ENCODE measurements at places on chromosomes 5 and 9.

GRCh38 chr5:121937762-121938161 is 24.0 kb upstream of the SRFBP1 start:
- no peak for DNase-seq

DNA sequence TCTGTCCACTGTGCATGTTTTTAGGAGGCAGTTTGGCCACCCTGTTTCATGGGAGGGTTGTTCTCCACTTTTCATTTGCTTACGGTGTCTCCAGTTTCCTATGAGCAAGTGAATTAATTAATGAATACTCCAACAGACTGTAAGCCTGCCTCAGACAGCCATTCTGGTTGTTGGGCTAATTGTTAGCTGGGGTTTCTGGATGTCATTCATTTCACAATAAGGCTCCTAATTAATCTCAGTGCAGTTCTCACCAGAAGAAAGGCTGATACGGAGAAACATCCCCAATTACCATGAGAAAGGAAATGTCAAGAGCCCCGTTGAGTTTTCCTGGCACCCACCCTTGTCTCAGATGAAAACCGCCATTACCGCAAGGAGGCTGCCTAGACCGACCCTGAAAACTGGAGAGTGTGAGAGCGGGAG is 75.8 kb downstream of the MAP1B start:
- DNase-seq = no peak

- peak; percentile 36 for DNase-seq
Measured at GRCh38 chr5:75053304-75054133, 1.2 kb upstream of the GCNT4 start.

DNA sequence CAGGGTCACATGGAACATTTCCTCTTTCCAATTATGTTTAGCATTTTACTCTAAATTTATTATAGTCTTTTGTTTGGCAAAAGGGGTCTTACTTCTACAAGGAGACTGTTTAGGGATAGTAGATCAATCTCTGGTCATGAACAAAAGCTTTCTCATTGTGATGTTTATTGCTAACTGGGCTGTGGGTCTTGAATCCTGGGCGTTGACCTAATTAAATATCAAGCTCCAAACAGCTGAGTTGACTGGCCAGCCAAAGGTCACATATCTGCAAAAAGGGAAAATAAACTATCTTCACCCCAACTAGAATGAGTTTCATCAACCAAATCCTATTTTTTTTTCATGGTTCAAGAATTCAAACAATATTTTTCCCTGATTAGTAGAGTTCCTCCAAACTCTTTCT is 245.4 kb upstream of the TUT7 start:
- DNase-seq = no peak

GRCh38 chr5:170551622-170552021 is 47.8 kb downstream of the KCNIP1 start:
- DNase-seq = no peak

GRCh38 chr5:34555699-34556508 is 100.2 kb upstream of the RAI14 start:
- no peak for DNase-seq

GRCh38 chr5:55205001-55205400 is 22.1 kb downstream of the MCIDAS start:
- DNase-seq = no peak

DNA sequence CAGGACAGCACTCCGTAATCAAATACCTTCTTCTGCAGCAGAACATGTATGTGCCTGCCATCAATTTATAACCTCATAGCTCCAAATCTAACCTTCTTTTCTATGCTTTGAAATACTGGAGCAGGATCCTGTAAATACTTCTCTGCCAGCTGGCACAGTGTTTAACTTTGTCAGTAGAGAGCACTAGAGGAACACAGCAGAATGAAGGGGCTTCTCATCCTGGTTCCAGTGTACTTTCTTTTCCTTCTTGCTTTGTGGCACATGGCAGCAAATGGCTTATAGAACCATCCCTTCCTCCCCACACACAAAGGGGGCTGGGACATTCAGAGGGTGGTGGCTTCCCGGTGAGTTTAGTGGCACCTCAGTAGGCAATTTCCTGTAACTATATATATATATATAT is 3.8 kb upstream of the FBXW11 start:
- no peak for DNase-seq

DNA sequence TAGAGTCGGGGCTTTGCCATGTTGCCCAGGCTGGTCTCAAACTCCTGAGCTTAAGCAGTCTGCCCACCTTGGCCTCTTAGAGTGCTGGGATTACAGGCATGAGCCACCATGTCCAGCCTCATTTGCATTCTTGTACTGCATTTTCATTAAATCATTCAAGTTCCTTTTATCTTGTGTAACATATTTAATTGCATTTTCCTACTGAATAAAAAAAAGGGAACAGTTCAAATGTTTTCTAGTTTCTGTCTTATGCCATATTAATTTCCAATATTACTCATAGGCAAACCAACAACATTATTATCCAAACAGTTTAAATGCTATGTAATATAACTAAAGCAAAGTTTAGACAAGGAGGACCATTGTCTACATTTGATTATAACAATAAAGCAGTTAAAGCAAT is 6.1 kb downstream of the SLC31A1 start:
- no peak for DNase-seq

DNA sequence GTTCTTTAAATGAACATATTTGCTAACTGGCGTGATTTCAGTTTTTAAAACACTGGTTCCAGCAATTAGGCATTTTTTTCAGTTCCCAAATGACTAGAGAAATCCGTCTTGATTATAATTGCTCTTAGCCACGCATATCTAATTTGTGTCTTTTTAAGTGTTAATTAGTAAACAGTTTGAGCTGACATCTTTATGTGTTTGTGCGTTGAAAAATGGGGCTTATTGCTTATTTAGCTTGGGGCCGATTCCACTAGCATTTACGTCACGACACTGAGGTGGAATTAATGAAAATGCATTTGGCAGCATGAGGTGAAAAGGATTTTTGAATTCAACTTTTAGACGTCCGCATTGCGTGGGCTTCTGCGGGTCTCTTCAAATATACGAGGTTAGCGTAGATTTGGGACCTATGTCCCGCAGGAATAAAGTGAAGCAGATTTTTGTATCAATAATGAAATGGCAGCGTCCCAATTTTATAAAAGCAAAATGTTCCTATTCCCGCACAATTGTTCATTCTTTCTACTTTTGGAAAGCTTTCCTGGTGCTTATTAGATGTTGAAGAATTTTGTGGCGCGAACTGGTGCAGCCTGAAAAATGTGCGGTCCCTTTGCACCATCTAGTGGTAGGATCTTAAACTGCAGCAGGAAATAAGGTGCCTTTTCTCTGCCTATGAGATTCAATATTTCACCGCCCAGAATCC is 122.7 kb upstream of the LMX1B start:
- DNase-seq = peak; percentile 73

DNA sequence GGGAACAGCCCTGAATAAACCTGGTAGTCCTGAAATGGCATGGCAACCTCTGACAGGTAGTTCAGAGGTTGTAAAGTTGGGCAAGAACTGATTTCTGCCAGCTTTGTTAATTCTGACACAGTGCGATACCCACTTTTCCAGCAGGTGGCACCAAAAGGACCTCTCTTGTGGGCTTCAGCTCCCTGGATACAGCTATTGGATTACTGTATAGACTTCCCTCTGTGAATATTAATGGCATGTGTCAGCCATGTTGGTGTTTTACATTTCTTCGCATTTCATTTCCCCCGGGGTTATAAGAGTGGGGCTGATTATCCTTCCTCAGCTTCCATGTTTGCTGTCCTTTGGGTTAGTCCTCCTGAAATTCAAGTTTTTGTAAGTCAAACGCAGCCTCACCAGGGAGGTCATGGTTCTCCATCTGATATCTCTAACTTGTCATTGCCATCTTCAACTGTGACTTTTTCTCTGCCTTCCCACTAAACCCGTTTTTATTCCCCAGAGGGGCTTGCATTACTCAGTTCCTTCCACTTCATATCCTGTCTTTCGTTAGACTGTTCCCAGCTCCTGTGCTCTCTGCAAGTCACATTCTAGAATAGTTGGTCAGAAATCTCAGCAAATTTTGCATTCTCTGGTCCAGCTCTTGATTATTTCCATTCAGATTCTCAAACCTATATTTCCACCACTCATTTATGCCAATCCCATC is 135.6 kb downstream of the LIFR start:
- no peak for DNase-seq

DNA sequence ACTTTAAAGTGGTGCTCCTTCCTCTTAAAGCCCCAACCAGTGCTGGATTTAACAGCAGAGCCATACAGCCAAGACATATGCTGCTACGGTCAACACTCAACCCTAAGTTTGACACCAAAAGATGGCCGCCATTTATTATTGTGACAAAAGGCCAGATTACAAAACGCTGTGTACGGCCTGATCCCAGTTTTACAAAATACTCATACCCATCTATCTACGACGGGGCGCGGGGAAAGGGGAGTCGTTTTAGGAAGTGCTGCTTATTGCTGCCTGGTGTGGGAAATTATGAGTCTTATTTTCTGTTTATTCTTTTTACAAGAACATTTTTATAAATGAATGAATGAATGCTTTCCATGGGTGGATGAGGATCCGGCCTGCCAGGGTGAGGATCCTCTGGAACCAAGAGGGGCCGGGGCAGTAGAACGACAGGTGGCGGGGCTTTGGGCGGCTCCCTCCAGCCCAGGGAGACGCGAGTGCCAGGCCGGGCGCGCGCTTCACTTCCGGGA is 457 bp upstream of the IDNK start:
- no peak for DNase-seq

- DNase-seq = no peak
Measured at GRCh38 chr9:35702696-35703095, 13.0 kb upstream of the TPM2 start.

DNA sequence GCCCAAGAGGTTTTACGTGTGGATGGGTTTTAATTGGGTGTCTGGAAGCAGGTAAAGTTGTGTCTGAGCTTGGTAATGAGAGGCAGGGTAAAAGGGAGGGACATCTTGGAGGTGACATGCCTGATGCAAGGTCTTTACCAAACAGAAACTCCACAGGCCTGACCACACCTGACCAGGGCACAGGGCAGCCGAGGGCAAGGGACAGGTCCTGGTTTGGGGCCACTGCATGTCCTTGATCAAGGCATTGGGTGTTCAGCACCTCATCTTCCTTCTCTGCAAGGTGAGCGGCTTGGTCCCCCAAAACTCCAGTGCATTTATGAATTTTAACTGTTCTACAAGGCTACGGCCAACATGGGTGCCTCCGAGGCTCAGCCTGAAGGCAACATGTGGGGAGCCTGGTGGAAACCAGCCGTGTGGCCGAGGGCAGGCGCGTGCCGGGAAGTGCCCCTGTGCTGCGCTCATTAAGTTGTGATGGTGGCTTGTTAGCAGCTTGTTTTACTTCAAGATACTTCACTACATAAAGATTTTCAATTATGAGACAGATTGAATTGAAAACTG is 30.7 kb upstream of the LPCAT1 start:
- no peak for DNase-seq

GRCh38 chr5:84014966-84015365 is 294.3 kb upstream of the HAPLN1 start:
- no peak for DNase-seq

DNA sequence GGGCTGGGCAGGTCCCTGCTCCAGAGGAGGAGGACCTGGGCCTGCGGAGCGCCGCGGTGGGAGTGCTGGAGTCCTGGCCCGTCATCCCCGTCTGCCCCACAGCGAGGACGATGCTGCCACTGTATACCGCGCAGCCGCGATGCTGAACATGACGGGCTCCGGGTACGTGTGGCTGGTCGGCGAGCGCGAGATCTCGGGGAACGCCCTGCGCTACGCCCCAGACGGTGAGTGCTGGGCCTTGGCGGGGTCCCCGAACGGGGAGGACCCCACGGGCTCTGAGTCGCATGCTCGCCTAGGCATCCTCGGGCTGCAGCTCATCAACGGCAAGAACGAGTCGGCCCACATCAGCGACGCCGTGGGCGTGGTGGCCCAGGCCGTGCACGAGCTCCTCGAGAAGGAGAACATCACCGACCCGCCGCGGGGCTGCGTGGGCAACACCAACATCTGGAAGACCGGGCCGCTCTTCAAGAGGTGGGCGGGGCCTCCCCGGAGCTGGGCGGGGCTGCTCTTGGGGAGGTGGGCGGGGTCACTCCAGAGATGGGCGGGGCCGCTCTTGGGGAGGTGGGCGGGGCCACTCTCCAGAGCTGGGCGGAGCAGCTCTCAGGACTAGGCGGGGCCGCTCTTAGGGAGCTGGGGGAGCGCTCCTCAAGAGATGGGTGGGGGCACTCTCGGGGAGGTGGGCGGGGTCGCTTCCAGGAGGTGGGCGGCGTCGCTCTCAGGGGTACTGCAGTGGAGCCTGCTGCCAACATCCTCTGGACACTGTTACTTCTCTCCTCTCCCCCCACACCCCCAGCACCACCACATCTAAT is 13.1 kb downstream of the LRRC26 start:
- DNase-seq = peak; percentile 38

DNA sequence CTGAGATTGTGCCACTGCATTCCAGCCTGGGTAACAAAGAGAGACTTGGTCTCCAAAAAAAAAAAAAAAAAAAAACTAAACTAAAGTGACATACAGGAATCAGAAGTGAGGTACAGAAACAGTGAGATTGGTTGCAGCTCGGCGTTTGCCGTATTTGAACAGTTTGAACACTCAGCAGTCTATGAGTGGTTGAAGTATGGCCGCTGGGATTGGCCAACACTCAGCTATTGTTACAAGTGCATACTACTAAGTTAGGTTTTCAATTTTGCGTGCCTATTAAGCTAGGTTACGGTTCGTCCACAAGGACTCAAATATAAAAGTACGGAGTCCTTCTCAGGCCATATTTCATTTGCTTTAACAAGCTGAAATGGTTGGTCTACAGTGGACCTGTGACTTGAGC is 3.3 kb upstream of the TSC1 start:
- no peak for DNase-seq

DNA sequence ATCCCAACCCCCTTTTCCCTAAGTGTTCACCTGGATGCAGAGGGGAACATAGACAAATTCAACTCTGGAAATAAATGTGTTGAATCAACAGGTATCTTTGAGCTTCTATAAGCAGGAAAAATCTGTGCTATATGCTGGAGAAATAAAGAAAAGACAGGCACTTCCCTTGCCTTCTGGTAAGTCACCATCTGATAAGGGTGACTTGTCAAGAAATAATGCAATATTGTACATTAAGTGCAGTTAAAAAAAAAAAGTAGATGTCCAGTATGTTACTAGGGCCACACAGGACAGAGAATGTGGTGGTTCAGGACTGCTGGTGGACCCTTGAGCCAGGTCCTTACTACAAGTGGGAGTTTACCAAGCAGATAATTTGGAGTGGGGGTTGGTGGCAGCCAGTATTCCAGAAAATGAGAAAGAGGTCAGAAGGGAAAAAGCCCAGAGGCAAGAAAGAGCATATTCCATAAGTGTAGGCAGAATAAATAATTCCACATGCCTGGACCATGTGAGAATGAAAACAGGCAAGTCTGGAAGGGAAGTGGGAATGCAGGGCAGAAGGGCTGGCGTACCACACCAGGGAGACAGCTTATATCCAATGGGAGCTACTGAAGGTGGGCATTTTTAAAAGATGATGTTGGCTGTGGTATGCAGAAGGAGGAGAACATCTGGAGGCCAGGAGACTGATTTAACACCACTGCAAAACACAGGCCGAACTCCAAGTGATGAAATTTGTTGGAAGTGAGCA is 209.9 kb downstream of the SEMA5A start:
- DNase-seq = no peak

DNA sequence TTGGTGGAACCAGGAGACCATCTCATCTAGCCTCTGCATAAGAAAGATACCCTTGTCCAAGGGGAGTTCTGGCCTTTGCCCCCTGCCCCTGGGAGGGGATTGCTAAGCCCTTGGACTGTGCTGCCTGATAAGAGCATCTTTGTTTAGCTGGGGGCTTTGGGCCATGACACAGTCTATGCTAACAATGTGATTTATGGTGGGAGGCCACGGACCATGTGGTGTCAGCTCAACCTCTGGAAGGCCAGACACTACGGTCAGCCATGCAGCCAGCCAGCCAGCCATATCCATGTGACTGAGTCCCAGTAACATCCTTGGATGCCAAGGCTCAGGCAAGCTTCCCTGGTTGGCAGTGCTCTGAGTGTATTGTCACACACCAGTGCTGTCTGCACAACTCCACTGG is 244.4 kb downstream of the FSTL4 start:
- DNase-seq = no peak

All from effector memory CD8-positive, alpha-beta T cell (primary cell).